ENCODE measurements at places on chromosomes 16 and 17.

DNA sequence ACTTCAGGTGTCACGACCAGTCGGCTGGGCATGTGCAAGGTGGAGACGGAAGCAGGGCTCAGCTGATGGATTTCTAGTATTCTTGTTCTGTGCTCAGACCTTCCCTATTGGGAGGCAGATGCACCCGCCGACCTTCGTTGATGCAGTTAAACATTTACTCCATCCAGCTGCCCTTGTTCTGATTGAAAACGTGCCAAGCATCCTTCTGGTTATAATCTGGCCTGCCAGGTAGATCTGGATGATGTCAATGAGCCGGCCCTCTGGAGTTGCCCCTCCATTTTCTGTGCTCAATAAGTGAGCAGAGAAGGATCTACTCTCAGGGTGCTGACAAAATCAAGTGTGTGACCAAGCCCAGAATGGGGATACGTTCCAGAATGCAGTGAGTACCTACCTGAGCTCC, 38.3 kb downstream of the CCDC182 start:
- DNase-seq = no peak

GRCh38 chr17:5536866-5537650, 47.3 kb downstream of the NLRP1 start:
- DNase-seq = no peak

- DNase-seq = no peak
Observed at GRCh38 chr16:10868104-10868595, 8.9 kb upstream of the CIITA start.

GRCh38 chr16:51431517-51432241, 280.6 kb upstream of the SALL1 start:
- no peak for DNase-seq

- peak; percentile 68 for DNase-seq
Observed at GRCh38 chr17:65173284-65173793, 36.2 kb downstream of the RGS9 start.

DNA sequence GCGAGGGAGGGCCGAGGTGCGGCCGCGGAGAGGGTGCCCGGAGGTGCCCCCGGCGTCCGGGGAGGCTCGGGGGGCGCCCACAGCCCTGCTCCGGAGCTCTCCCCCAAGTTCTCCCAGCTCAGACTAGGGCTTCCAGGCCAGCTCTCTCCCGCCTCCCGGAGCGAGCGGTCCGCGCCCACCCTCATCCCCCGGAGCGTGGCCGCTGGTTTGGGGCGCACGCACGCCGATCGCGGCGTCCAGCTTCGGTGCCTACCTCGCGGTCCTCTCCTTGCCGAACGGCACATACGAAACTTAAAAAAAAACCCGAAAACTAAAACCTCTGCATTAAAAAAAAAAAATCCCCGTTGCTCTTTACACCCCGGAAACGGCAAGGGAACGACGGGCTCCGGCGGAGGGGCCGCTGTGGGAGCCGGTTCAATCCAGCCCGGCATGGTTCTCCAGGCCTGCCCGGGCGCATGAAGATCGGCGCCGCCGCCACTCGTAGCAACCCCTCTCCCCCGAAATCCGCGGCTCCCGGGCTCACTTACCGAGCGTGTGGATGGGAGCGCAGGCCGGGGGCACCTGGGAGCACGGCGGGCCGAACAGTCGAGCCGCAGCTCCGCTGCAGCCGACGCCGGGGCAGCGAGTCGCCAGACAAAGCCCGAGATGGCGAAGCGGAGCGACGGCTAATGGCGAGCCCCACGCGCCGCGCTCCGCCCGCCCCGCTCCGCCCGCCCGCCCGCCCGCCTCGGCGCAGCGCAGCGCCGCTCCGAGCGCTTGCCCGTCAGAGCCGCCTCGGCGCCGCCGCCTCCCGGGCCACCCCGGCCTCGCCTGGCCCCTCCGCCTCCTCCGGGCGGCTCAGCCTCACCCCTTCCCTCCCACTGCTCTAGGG, 973 bp upstream of the UBTF start:
- DNase-seq = peak; percentile 74

GRCh38 chr16:87789437-87790291, 23.9 kb upstream of the KLHDC4 start:
- DNase-seq = no peak

DNA sequence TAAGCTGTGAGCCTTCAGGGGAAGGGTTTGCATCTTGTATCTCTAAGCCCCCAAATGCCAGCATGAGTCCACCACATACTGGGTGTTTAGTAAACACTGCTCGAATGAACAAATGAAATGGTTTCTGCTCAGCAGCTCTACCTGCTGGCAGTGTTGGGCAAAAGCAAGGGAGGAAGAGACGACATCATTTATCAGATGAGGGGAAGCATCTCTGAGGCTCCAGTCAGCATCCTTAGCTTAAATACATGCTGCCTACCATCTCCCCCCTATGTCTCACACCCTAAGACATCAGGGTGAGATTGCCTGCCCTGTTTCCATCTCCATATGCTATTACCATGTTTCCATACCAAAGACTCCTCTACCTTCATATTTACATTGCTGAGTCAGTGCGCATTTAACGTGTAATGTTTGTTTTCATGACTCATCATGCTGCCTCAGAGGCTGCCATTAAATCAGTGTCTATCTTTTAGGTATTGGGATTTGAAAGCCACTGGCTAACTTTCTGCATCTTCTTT, 379.8 kb downstream of the UTP18 start:
- peak; percentile 17 for DNase-seq

- DNase-seq = no peak
Observed at GRCh38 chr16:23859713-23860269, 24.0 kb downstream of the PRKCB start.

- no peak for DNase-seq
Observed at GRCh38 chr16:81273223-81273950, 34.9 kb downstream of the BCO1 start.

- no peak for DNase-seq
Observed at GRCh38 chr17:35531160-35531559, 6.3 kb downstream of the SLFN12L start.

DNA sequence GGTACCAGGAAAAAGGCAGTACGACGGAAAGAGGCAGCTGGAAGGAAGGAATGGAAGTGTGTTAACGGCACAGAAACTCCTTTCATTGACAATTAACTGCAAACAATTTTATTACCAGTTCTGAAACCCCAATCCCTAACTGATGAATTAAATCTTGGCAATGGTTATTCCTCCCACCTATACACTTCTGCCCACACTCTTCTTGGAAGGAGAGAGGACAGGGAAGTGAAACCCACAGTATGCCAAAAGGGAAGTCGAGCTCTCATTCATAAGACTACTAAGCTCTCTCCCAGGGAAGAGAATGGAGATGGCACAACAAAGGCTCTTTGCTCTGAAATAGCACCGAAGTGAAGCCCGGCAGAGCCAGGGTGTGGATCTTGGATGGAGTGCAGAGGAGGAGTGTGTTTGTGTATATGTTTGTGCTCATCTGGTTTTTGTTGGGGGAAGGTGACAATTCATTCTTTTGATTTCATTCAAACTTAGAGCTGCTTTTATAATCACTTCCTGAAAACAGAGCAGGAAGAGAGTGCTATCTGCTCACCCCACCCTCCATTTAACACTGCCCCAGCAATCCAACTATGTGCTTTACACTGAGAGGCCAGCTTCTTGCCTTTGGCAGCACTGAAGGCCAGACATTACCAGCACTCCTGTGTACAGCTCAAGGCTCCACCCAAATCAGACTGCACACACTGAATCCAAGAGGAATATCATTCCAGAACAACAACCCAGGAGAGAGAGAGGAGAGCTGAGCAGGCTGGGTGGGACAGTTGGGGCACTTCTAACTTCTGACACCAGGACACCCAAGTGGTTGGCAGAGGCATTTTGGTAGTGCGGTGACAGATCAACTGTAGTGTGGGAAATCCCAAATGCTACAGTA, 68.7 kb downstream of the HIC1 start:
- DNase-seq = no peak

DNA sequence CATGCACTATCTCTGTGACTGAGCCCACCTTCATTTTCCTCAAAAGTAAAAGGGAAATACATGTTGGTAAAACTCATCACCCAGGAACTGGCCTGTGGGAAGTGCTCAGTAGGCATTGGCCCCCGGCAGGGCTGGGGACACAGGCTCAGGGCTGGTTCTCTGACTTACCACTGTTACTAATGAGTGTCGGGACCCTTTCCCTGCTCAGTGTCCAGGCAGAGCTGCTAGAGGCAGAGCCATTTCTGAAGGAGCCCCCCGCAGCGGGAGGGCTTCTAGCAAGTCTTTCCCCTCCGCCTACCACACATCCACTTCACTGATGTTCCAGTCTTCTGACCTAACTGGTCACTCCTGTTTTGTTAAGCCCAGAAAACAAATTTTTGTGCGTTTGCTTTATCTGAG, 1.7 kb upstream of the PEMT start:
- DNase-seq = no peak

- DNase-seq = peak; percentile 83
Observed at GRCh38 chr17:49696233-49696761, 11.5 kb downstream of the SLC35B1 start.

- DNase-seq = no peak
Observed at GRCh38 chr16:5225931-5226655, 128.5 kb upstream of the EEF2KMT start.

DNA sequence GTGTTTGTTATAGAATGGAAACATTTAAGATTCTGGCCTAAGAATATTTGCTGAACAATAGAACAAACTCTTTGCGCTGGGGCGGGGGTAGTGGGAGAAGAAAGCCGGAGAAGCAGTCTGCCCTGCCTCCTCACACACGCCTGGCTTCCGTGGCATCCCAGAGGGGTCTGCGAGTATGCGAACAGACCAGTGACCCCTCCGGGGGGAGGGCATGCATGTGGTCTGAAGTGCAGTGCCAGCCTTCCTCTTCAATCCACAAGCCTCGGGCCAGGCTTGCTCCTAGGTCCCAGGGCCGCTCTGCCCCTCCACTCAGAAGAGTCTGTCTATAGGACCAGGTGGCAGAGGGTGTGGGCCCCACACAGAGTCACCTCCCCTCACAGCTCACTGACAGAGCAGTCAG, 14.1 kb upstream of the IGFALS start:
- DNase-seq = no peak

- DNase-seq = no peak
Observed at GRCh38 chr17:28891201-28891600, 6.3 kb downstream of the FLOT2 start.

GRCh38 chr16:88633684-88634140, 4.7 kb upstream of the IL17C start:
- DNase-seq = peak; percentile 68

DNA sequence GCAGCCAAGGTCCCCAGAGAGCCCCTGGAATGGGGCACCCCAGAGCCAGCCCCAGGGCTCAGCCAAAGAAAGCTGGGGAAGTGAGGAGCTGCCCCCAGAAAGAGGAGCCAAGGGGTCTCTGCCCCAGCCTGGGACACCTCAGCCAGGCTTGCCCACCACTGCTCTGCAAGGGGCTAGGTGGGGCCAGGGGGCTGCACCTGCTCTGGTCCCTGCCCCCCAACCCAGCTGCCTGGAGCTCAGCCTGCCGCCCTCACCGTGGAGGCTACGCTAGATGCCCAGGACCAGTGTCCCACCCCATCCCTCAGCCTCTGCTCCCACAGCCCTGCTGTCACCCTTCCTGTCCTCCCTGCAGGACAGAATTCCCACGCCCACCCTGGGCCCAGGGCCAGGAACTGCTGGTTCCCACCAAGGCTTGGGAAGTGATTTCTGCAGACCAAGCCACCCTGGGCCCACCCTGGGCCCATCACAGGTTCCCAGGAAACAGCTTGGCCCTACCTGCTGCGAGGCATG, 28.1 kb upstream of the KRT17 start:
- DNase-seq = no peak

- DNase-seq = no peak
Observed at GRCh38 chr17:55134486-55135157, 130.1 kb upstream of the HLF start.

All from GM12865 (cell line).